ENCODE measurements at places on chromosomes 4 and X. TPM values are rescaled to one million over a fixed set of nuclear protein-coding genes. Genes with fewer than 3 reads are reported as not detected.

The NWD2 gene
- total RNA-seq: not detected

The CPZ gene
- 5.3 TPM for total RNA-seq

The SPANXN4 gene
- total RNA-seq: not detected

DNA sequence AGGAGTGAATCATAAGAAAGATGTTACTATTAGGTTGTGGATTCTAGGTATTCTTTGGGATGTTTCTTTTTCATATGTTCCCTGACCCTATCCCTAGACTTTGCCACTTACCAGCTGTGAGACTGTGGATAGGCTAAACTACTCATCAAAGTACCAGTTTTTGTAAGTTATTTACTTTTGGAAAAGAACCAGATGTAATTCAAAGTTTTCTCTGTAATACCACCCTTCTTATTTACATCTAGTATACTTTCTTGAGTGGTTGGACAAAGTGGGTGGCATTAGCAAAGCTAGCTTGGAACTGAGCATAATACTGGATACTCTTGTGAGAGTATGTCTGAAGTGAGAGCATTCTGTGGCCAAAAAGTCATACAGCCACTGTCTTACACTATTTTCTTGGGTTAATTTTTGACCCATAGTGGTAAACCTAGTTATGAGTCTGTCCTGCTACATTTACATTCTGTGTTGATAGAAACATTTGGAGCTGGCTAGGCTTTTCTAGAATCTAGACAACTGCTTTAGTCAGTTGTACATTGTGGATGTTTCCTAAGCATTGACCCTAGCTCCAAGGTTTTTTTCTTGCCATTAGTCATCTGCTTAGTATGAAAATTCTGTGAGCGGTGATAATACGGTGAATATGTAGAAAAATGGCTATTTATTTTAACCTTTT is 41.7 kb downstream of the KDM6A start:
- no peak for DNase-seq

DNA sequence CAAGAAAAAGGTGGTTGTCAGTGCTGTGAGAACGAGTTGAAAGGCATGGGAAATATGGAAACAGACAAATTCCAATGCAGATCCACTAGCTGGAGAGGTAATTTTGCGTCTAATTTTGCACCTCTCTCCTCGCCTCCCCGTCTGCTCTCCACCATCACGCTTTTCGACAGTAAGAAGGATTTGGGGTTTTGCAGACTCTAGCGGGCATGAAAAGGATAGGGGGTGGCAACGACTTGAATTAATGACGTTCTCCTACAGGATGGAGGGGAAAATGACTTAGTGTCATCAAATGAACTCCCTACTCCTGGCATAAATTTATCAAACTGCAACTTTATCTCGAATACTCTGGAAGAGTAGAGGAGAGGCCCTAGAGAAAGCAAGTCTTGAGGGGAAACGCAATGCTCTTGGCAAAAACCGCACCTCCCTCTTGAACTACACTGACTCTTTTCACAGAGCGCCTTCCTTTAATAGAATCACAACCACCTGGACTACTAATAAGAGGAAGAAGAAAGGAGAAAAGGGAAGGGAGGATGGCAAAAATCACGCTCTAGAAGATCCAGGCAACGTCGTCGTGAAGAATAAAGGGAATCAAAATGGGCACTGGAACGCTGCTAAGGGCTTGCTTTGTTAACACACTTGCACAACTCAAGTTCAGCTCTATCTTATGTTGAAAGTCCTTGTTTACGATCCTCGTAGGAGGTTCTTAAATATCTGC is 871 bp upstream of the SLITRK2 start:
- DNase-seq: no peak

The MMRN1 gene
- 71.0 TPM for total RNA-seq

GRCh38 chr4:152697284-152698088 is 17.7 kb upstream of the TMEM154 start:
- DNase-seq: no peak

GRCh38 chr4:54228056-54228527 is 1.0 kb upstream of the PDGFRA start:
- peak; percentile 93 for DNase-seq

GRCh38 chrX:141879616-141880015 is 24.1 kb upstream of the MAGEC1 start:
- DNase-seq: no peak

The CXCL6 gene
- total RNA-seq: not detected

- no peak for DNase-seq
Observed at GRCh38 chr4:103026868-103027267, 7.4 kb upstream of the SLC9B1 start.

The TMEM156 gene
- total RNA-seq: 0.29 TPM

GRCh38 chr4:102825261-102826091 is 1.9 kb downstream of the UBE2D3 start:
- DNase-seq: no peak

- DNase-seq: no peak
Observed at GRCh38 chr4:139628184-139629012, 37.2 kb upstream of the MGST2 start.

The CFAP299 gene
- total RNA-seq: not detected

GRCh38 chrX:110108381-110108821 is 105.5 kb downstream of the TMEM164 start:
- no peak for DNase-seq

The ADH1B gene
- 529 TPM for total RNA-seq

The CDK16 gene
- 55.3 TPM for total RNA-seq

- DNase-seq: peak; percentile 41
Observed at GRCh38 chr4:637536-638280, 12.3 kb downstream of the PDE6B start.

DNA sequence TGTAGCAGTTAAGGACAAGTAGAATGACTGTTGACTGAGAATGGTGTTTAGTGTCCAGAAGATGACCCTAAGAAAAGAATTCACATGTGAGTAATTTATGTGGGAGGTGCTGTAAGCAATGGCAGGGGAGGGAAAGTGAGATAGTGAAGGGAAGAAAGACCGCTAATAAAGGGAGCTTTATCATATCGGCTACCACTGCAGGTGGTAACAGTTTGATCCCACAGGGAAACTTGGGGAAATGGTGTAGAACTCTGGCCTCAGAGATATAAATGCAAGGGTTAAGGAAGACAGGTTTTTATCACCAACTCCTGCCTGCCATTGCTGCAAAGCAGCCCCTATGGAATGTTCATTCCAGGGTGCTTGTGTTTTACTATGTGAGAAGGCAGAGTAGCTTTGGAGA is 489.6 kb downstream of the STPG2 start:
- DNase-seq: no peak

DNA sequence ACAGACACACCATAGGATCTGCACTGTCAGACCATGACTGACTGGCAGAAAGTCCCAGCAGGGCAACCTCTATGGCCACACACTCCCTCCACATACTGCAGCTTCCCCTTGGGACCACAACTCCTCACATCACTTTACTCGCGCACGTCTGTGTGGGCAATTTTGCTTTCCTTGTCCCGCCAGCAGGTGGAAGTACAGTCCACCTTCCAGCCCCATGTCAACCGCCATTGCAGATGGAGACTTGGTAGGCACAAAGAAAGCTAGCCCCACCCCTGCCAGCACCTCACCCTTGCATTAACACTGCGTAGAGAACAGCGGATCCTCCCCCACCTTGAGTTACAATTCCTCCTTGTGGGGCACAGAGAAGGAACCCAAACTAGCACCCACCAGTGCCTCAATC is 74.4 kb upstream of the NAP1L2 start:
- no peak for DNase-seq

DNA sequence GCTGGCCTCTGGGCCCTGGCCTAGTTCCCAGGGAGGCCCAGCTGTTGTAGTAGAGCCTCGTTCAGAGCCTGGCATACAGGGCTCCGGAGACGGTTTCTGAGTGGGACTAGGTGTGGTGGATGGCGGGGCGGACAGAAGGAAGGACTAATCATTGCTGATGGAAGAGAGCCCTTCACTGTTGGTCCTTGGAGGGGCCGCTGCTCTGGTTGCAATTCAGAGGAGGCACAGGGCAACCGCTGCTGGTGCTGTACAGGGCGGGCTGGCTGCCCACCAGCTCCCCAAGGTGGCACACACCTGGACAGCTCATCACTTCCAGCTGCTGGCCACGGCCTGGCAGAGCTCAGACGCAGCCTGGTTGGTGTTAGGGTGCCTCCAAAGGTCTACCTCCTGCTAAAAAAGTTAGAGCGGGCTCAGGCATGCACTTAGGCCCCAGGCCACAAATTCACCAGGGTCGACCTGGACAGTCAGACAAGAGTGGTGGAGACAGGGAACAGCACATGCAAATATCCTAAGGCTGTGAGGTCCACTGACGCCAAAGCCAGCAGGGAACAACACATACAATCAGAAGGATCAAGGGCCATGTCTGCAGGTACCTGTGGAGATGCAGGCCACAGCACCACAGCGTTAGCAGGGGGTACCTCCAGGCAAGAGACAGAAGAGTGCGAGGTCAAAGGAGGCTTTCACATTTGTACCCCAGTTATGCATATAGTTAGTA is 7.5 kb upstream of the RNF4 start:
- peak; percentile 74 for DNase-seq

The SPON2 gene
- 18.1 TPM for total RNA-seq

The KLB gene
- not detected for total RNA-seq

DNA sequence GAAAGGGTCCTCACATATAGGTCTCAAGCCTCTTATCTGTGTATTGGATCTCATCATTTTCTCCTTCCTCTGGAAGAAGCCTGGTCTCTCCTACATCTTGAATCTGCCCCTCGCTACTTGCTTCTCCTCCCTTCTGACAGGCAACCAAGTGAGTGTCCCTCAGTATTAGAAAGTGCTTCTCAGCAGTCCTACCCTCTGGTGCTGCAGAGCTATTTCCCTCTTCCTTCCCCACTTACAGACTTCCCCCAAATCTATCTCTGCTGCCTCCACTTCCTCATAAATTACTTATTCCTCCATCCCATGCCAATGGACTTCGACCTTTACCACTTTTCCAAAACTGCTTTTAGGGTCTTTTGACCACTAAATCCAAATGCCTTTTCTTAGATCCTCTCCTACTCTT is 129.1 kb upstream of the NAP1L5 start:
- no peak for DNase-seq

The XK gene
- 1.6 TPM for total RNA-seq

DNA sequence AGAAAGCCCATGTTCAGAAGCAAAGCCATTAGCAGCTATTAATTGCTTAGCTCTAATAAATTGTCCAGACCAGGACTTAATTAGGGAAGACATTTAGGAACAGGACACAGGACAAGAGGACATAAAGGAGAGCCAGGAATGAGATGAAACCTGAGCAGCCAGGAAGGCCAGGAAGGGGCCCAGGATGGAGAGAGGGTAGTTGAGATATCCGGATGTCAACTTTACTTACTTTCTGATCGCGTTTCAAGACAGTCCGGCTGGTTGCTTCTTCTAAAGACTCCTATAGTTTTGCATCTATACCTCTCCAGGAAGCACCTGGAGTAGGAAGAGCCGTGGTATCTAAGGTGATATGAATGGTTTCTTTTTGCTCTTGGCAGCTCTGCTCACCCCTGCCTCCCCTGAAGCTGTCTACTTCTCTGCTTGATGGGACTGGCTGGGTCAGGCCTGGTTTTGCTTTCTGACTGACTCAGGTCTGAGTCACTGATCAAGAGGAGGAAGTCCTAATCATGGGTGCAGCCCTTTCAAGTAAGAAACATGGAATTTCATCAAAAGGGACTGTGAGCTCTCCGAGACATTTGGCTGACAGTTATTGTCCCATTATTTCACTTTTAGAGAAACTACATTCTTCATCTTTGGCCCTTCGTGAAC is 733.3 kb downstream of the RPA4 start:
- DNase-seq: no peak

The SLC38A5 gene
- 11.2 TPM for total RNA-seq

The USP17L28 gene
- total RNA-seq: not detected

The FAM156B gene
- 7.9 TPM for total RNA-seq

GRCh38 chr4:79623021-79623870 is 215.2 kb upstream of the GK2 start:
- DNase-seq: no peak

The PTTG2 gene
- 2.5 TPM for total RNA-seq

The AR gene
- total RNA-seq: 12.3 TPM

The IQSEC2 gene
- 9.4 TPM for total RNA-seq

DNA sequence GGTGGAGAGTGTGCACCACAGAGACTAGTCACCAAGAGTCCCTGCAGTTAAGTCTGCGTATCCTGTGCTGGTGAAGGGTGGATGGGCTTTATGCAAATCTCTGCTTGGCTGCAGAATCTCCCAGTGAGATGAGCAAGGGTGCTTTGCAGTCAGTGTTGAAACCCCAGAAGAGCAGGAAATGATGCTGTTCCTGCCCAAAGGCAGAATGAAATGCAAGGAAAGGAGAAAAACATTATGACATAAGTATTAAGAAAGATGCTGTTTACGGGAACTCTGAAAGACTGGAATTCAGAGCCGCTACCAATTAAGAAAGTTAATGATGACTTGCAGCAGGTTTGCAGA is 25.4 kb upstream of the ACSL1 start:
- no peak for DNase-seq

Measured in posterior vena cava (tissue), 2 donors.